Stimulated activated CD8-positive, alpha-beta memory T cell treated with anti-CD3 and anti-CD28 coated beads, Interleukin-7, amount 100 ng/mL, for 1 hour (primary cell): ENCODE measurements at places on chromosomes 4 and X.

- no peak for DNase-seq
Measured at GRCh38 chrX:106588801-106589200, 23.0 kb upstream of the RADX start.

DNA sequence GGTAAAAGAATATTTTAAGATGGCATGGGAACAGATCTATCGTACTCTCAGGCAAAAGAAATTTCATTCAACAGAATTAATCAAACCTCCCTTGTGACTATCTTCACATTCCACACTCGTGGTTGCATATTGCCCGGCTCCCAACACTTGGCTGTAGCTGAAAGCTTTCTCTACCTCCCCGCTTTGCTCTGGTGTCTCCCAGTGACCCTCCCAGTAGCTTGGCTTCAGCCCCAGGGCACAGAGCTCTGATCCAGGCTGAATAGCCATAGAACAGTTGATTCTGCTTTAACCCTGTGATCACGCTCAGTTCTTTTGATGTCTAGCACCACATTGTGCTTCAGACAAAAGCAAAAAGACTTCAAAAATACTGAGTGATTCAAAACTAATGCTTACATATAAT is 24.6 kb downstream of the SLC7A11 start:
- DNase-seq: no peak

DNA sequence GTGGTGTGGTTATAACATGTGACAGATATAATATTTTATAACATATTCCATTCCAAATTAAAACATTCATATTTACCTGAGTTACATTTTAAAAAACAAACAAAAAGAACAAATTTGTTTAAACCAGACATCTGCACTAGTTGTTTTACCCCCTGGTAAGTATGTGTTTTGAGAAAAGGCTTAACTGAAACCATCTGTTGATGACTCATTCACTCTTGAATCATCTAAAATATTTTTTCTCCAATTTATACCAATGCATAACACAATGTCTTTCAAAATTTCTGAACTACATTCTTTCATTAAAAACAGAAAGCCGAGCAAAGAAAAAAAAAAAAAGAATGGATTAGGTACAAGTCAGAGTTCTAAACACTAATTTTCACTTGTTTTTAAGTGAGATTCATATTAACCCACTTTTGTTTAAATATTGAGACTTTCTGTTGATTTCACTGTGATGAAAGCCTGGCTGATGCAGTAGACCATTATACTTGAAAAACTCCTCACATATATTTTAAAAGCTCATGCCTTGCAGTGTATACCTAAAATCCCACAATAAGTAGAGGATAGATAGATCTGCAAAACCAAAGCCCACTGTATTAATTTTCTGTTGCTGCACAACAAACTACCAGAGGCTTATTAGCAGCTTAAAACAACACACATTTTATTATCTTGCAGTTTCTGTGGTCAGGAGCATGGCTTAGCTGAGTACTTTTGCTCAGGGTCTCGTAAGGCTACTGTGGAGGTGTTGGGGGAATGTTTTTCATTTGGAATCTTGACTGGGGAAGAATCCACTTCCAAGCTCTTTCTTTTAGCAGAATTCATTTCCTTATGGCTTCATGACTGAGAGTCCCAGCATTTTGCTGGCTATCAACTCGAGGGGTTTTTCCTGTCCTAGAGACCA is 221.5 kb downstream of the PCDH18 start:
- DNase-seq: no peak

DNA sequence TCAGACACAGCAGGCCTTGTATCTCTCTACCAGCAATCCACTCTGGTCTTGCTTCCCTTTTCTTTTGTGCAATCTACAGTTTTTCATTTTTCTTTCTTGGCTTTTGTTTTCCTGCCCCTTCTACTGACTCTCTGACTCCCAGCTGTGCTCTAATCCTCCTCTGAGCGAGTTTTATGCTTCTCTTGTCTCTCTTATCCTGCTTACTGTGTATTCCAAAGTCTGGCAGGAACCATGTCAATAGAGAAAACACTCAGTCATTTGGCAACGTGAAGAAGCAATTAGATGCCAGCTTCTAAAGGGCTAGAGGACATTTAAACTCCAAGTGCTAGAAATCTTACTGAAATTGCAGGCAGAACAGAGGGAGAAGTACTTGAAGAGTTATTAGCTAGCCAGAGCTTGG is 984.6 kb upstream of the TENM3 start:
- DNase-seq: no peak

- DNase-seq: no peak
Measured at GRCh38 chr4:64341711-64342110, 67.5 kb downstream of the TECRL start.

- DNase-seq: no peak
Measured at GRCh38 chrX:129239371-129239770, 283.9 kb downstream of the SMARCA1 start.

DNA sequence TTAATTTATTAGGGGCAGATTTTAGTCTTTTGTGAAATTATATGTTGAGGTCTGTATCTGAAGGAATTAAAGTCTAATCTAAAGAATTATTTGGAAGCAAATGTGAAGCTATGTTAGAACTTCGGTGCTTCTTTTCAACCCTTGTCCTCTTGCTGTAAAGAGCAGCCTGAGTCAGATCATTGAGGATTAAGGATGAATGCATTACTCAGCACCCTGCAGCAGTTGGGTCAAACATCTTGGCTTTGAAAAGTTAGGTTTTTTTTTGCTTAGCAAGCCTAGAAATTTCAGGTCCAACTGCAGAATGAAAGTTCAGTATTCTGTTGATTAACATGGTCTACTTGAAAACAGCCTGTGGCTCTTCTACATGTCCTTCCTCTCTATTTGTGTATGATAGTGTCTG is 57.6 kb downstream of the SLC4A4 start:
- no peak for DNase-seq

- DNase-seq: no peak
Measured at GRCh38 chr4:971666-972500, 1.5 kb downstream of the DGKQ start.

GRCh38 chr4:64079316-64079715 is 329.9 kb downstream of the TECRL start:
- no peak for DNase-seq

- DNase-seq: no peak
Measured at GRCh38 chr4:19329077-19329476, 922.6 kb upstream of the SLIT2 start.

DNA sequence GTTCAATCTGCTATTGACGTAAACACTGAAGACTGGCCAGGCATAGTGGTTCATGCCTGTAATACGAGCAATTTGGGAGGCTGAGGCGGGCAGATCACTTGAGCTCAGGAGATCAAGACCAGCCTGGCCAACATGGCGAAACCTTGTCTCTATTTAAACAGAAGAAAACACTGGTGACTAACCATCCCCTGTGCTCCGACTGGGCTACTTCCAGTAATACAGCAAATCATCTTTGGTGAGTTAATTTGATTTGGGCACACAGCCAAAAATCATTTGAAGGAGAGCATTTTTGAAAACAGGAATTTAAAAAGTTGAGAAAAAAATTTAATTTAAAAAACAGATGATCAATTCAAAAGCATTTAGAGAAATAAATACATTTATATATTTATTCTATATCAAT is 52.0 kb downstream of the SEC24D start:
- DNase-seq: no peak

- DNase-seq: no peak
Measured at GRCh38 chr4:142120921-142121320, 484.5 kb downstream of the IL15 start.

DNA sequence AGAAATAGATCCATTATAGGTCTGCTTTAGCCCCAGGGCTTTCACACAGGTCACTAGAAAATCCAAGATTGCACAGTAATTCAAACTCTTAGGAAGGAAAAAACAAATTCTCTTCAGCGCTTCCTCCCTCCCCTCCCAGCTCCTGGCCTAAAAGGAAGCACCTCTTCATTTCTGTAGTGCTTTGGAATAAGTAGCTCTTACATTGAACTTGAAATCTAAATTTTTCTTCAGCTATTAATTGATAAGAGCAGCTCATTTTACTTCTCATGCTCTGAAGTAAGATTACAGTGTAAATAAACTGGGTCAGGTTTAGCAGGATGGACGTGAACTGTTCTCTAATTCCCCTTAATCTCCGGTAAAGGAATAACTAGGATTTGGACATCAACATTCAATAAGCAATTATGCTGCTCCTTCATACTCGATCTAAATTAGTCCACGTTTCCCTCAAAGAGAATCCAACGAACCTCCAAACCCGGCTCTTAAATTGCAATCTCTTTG is 10.9 kb upstream of the SEL1L3 start:
- no peak for DNase-seq

DNA sequence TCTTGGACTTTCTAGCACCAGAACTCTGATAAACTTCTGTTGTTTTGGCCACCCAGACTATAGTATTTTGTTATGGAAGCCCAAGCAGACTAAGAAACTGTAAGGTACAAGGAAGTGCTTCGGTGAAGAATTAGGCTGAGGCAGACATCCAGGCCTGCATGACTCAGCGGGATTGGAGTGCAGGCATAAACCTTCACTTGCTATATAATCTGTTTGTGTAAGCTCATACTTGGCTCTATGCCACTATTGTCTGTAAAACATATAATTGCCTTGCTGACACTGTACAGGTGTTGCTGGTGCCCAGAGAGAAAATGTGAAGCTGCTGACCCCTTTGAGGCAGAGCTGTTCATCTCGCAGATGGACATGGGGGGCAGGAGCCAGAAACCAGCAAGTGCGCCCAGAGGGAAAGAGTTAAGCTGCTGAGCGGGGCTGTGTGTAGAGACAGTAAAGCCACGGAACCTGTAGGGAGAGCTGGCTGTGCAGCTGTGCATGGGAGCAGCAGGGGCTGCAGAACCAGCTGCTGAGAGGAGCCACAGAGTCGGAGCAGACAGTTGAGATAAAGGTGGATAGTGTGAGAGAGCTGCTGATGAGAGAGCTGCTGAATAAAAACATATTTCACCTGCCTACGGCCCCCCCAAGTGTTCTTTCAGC is 96.2 kb downstream of the RBM46 start:
- DNase-seq: no peak

DNA sequence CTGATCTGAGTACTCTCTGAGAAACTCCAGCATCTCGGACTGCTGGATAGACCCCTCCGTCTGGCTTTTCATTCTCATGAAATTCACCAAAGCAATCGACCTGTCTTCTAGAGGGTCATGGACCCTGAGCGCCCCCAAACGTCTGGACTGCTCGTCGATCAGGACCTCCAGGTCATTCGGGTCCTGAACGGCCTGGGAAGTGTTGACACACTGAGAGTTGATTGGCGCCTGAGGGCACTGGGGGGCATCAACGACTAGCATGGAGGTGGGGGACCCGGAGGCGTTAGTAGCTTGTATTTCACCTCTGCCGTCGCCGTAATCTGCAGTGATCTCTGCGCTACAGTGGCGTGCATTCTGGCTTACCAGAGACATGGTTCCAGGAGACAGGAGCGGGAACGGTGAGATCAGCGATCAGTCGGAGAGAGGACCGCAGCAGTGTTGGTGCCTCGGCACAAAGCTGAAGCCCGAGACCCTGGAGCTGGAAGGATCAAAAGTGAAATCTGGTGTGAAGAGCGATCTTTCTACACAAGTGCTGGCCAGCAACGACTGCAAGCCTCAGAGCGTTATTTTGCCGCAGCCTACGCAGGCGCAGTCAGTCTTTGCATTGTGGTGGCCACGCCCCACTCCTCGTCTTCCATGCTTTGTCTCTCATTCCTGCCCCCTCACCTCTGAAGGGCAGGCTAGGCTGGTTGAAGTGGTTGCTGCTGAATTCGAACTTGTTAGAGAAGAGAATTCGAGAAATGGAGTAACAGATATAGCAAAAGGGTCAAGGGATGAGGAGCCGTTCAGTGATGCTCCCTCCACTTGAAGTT is at the start of gene MAGEE2:
Gene MAGEE2, minus strand, starts transcription at position 575 of the 812 bp plus-strand sequence. Its CDS starts 203 bp downstream, at position 372.
- no peak for DNase-seq

- DNase-seq: no peak
Measured at GRCh38 chr4:6307891-6308290, 38.2 kb downstream of the WFS1 start.

DNA sequence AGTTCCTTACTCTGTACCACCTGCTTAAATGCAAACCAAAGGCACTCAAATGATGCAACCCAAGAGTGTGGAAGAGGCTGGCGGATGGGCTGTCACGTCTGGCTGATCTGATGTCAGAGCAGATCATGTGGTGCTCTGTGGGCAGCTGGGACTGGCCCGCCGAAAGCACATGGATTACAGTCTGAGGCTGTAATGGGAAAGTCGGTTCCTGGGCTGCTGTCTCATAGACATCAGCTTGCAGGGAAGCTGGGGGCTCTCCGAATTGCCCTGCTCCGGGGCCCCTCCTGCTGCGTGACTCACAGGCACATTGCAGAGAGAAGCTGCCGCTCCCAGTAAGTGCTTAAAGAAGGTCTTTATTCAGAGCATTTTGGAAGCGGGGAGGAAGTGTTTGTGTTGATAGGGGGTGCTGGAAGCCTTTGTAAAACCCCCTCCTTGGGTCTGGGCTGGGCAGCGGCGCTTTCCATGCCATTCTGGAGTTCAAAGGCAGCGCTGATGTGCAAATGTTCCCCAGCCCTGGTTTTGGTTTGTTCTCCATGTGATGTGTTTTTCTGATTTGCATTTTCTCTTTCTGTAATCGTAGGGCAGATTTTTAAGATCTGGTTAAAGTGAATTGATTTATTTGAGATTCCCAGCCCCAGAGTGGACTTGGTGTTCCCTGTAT is 181.1 kb downstream of the LARP7 start:
- DNase-seq: no peak

DNA sequence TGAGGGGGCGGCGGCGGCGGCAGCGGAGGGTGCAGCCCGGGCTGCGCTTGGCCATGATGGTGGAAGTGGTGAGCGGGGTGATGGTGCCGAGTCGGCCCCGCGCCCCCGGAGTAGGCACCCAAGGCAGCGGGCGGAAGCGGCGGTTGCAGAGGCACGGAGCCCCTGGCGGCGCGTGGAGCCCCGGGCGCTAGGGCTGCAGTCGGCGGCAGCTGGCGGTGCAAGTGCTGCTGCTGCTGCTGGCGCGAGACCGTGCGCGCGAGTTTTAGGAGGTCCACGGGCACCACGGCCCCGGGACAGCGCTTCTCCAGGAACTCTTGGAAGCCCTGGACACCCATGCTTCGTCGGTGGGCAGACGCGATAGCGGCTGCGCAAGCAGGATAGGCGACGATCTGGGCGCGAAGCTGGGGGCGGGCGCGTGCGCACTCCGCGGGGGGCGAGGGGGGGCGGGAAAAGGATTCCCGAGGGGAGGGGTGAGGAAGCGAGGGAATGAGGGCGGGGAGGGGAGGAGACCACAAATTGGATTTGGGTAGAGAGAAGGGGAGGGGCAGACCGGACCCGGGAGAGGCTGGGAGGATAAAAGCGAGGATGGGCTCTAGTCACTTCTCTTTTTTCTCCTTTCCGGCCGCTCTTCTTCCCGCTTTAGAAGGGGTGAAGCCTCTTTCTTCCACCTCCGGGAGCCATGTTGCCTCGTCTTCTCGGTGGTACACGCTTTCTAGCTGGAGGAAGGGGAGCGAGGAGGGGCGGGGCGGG is at the start of gene FAM120C:
Gene FAM120C, minus strand, starts transcription at position 391 of the 750 bp plus-strand sequence. Its CDS starts 56 bp downstream, at position 335.
- DNase-seq: peak; percentile 30
